Thoracic aorta endothelial cell (primary cell): ENCODE measurements at places on chromosomes 3 and 15. TPM values are rescaled to one million over a fixed set of nuclear protein-coding genes. Genes with fewer than 3 reads are reported as not detected.

Gene PIERCE2
- total RNA-seq: 1.2 and 1.6 TPM in 2 replicates

Gene CPNE9
- total RNA-seq: not detected in 2 replicates

Gene GREM1
- total RNA-seq: 0.07 and 0.13 TPM in 2 replicates

Gene PLA2G4B
- total RNA-seq: 0.40 and 0.65 TPM in 2 replicates

Gene CAV3
- total RNA-seq: not detected in 2 replicates

Gene RTP4
- total RNA-seq: 0.22 TPM in 1 of 2 replicates, not detected in the other
